HCEC 1CT (cell line): ENCODE measurements at places on chromosomes 2 and 18.

- DNase-seq = no peak
Observed at GRCh38 chr2:48474574-48475298, 55.2 kb upstream of the STON1 start.

DNA sequence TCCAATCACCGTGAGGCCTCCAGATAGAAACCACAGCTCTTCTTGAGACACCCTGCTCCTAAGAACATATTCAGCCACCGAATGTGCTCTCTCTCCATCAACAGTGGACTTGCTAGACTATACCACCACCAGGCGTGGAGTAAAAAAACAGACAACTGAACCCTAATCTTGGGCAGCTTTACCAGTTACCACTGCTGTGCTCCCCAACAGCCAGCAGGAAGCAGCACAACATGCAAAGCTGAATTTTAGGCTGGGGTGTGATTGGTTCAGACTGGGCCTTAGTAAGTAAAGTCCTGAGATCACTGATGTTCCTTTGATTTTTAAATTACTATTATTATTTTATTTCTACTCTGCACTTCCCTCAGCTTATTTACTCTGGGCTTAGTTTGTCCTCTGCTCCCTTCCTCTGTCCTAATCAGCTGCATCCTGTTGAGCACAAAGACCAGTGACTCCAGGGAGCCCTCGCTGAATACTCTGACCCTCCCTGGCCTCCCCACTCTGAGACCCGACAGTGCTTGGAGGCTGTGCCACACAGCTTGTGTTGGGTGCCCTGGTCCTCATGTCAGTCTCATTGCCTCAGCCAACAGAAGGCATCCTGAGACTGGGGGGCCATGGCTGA lies 21.9 kb downstream of the MRPL35 start:
- DNase-seq = peak; percentile 64

- peak; percentile 67 for DNase-seq
Observed at GRCh38 chr2:18435426-18436037, 124.9 kb downstream of the RDH14 start.

DNA sequence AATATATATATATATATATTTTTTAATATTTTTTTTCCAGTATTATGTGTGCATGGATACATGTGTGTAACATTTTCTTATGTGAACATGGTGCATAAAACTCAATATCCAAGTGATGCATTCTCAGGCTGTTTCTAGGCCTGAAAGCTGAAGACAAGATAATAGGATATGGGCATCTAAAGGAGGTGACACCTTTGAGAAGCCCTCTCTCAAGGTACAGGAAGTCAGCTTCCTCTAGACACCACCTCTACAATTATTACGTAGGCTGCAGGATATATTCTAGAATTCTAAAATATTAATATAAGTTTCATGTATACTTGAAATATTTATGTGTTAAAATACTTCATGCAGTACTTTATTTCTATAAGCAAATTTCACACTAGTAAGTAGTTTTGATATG lies 327.5 kb downstream of the PTPRM start:
- no peak for DNase-seq

DNA sequence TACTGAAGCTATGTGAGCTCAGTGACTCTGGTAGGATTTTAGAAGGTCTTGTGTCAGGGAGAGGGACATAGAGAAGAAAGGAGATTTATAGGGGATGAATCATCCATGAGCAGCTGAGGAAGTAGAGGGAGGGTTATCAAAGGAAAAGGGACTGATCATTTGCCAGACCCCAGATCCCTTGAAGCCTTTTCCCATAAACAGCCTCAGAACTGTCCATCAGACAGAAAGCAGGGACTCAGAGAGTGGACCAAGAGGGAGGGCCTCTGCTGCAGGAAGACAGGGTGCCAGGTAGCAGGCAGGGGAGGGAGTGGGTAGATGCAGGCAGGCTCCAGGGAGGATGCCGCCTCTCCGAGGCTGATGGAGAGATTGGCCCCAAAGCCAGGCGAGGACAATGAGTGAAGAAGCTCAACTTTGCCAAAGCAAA lies 133.9 kb downstream of the TNS1 start:
- DNase-seq = peak; percentile 24

DNA sequence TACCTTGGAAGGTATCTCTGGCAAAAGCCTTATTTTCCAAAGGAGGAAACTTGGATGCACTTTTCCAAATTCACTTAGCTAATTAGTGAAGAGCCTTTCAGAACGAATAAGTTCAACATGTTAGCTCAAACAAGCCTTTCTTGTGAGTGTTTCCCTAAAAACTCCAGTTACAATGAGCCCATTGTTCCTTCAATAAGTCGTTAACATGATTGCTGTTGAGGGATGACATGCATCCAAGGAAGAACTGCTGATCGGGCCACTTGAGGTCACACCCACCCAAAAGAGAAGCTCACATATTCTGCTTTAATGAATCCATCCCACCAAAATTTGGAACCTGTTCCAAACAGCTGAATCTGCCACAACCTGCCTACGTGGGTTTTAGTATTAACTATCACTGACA lies 48.1 kb upstream of the SLC35G4 start:
- no peak for DNase-seq
